ENCODE measurements at places on chromosomes 3 and 15.

DNA sequence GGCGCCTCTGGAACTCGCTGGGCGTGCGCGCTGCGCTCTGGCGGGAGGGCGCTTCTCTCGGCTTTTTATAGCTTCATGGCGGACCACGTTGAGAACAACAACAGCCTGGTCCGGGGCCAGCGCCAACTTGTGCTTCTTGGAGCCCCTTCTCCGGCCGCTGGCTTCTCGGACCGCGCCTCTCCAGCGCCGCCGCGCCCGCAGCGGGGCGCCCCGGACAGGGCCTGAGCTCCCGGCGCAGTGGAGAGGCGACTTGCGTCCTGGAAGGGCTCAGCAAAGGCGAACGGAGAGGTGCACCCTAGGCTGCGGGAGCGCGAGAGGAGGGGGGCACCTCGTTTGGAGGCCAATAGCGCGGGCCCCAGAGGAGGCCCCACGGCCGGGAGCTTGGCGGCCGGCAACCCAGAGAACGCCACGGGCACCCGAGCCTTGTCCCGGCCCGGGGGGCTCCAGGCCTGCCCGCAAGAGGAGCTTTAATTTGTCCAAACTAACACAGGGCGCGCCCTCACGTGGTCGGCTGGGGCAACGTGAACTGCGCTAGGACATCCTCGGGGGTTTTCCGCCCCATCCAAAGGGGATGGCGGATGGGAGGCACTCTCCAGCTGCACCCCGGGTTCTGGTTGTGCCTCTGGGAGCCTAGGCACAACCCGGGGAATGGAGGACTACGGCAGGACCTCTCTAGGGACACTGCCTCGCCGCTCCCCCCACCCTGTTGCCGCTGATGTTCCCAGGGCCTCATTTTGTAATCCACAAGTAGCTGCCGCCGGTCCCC lies 37.8 kb downstream of the HMCES start:
- DNase-seq: peak; percentile 91

DNA sequence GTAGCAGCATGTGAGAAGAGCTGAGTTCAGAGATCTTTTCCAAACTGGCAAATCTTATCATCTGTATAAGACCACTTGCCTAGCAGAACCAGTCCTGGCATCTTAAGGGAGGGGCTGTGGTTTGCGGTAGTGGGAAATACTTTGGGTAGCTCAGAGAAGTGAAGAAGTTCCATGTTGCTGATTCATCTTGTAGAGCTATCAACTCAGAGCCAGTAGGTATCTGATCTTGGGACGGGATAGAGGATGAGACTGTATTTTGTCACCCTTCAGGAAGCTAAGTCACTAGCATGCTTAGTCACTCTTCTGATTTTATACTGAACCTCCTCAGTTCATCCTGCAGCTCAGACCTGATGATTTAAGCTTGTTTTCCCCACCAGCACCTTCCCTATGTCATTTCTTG lies 211.4 kb downstream of the NR1D2 start:
- DNase-seq: no peak

DNA sequence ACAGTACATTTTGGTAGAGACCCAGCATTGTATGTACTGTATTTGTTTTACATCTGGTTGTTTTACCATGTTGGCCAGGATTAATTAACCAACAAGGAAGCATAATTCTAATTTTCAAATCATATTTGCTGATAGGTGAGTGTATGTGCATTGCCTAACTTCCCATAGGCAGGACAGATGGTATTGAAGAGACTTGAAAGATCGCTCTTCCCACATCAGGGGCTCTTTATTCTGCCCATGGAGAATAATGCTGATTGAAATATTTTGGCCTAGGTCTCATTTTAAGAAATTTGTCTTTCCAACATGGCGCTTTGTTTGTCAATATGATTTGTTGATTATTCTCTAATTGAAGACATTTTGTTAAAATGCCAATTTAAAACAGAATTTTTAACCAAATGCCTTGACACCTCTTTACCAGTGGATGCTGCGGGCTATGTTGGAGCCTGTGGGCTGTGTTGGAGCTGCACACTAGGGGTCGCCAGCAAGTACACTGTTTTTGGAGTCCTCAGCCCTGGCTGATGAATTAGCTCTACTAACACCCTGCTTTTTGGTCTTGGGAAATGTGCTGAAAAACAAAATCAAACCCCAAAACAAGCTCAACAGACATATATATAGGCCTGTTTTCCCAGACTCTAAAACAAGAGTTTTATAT lies 5.3 kb downstream of the P2RY12 start:
- DNase-seq: peak; percentile 3

DNA sequence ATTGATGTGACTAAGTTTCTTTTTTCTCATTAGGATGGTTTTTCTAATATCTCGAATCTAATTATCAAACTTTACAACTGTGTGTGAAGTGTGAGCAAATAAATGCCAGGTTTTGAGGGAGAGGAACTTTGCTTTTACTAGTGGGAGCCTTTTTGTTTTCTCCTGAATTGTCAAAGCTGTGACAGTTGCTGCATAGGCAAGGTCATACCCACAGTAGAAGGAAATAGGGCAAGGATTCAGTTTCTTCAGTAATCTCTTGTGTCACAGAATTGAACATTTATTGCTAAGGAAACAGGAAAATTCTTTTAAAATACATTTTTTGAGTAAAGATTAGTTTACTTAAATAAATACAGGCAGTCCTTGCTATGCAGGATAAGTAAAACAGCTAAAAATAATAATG lies 19.5 kb downstream of the GMPS start:
- no peak for DNase-seq

- DNase-seq: no peak
Observed at GRCh38 chr3:71803248-71803647, 18.3 kb upstream of the PROK2 start.

Data from brain (organoid and tissue), 16 donors.